Stimulated activated CD8-positive, alpha-beta memory T cell treated with anti-CD3 and anti-CD28 coated beads, Interleukin-12 subunit alpha, Interleukin-12 subunit beta, amount 100 ng/mL, for 4 hours (primary cell): ENCODE measurements at places on chromosomes 12 and 14.

DNA sequence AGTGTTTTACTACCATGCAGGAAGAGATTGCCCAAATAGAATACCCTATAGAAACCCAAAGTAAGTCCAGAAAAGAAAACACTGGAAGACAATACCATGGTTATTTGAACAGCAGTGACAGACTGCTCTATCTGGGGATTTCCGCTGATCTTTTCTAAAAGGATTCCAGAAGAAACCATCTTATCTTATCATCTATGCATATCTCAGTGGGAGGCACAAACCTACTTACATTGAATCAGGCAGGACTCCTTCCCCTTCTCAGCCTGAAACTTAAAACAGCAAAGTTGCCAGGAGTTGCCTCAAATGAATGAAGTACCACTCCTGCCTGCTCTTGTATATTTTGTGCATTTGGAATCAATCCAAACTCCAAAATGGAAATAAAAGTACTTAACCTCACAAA lies 56.7 kb upstream of the NR2C1 start:
- no peak for DNase-seq

GRCh38 chr12:12470751-12471306 lies 91.8 kb downstream of the DUSP16 start:
- no peak for DNase-seq

- DNase-seq: no peak
Observed at GRCh38 chr14:96686126-96686525, 111.1 kb upstream of the VRK1 start.

DNA sequence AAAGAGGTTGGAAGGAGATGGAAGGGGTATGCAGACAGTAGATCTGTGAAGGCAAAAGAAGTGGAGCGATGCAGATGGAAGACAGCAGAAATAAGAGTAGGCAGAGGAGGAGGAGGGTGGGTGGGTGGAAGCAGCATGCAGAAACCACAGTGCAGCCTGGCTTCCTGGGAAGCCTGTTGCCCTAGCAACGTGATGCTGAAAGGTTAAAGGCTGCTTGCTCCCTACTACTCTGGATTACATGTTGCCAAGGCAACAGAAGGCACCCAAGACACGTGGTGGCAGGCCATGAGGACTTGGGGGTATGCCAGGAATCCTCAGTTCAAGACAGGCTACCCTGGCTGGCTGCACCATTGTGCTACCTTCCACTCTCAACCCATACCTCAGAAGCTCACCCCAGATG lies 129.6 kb downstream of the GRIN2B start:
- no peak for DNase-seq

DNA sequence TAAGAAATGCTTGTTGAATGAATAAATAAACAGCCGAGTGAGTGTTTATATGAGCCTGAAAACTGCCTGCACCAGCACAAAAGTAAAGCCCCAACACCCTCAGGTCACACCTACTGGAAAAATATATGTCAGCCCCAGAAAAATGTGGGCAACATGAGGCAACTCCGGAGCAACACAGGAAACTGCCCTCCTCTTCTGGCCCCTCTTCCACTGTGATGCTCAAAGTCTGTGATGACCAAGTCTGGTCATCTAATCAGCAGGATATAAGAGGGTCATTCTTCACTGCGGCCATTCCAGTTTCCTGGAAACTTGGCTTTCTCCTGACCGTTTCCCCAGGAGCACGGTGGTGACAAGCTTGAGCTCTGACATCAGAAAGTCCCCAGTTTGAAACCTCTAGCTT lies 159.6 kb upstream of the PZP start:
- no peak for DNase-seq

GRCh38 chr14:61661471-61662400 lies 33.6 kb upstream of the HIF1A start:
- no peak for DNase-seq

GRCh38 chr14:72513346-72513745 lies 380.6 kb downstream of the DPF3 start:
- no peak for DNase-seq

DNA sequence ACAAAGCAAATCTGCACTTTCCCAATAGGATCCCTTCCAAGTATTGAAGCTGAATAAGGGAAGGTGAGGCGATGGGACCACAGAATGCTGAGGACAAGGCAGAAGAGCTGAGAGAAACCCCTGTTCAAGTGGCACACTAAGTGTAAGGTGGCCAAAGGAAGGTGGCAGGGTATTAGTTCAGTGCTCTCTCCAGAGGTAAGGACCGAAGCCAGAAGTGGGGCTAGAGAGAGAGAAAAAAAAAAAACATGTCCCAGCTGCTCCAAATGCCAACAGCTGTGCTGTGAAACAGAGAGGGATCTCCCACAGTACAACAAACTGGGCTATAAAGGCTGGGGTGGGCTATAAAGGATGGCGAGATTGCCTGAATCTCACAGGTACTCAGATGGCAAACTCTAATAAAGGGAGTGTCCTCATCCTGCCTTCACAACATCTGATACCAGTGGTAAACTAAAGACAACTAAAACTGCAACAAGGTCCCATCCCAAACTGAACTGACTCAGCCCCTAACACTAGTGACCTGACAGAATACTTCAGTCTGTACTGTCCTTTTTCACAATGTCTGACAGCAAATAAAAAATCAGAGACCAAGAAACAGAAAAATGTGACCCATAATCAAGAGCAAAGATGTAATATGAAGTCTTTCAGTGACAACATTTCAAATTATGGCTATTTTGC lies 47.9 kb downstream of the CDK17 start:
- DNase-seq: no peak

GRCh38 chr14:95895720-95896119 lies 19.1 kb downstream of the TUNAR start:
- no peak for DNase-seq

GRCh38 chr14:101201535-101202151 lies 298.1 kb upstream of the RTL1 start:
- DNase-seq: no peak

GRCh38 chr12:26863515-26863914 lies 30.5 kb upstream of the ITPR2 start:
- no peak for DNase-seq

GRCh38 chr14:70045844-70046535 lies 142.8 kb downstream of the SLC8A3 start:
- DNase-seq: no peak
